ENCODE measurements at places on chromosomes 3 and 15.

DNA sequence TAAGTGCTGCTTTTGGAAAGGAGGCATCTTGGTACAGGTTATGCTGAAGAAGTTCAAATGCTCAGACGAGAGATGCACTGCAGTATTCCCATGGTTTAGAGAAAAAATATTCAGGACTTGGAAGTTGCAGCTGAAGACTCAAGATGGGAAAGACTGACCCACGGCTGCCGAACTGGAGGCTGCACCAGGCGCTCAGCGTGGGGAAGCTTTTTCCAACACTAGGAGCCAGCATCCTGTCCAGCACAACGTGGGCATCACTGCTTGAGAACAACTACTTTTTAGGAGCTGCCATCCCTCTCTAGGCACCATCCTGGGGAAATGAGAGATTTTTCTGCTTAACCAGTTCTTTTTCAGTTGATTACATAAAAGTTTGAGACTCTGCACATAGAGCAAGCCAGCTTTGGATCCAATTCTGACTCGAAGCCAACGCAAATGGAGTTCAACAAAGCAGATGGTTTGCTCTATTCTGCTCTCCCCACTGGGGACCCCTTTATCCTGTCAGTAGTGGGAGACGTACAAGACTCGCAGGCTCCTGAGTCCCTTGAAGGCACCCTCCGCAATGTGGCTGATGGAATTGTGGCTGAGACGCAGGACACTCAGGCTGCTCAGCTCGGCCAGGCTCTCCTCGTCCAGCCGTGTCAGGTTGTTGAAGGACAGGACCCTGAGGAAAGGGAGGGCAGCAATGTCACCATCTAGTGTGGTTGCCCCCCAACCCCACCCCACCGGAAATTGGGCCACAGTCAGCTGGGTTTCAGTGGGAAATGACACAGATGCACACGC, 93.8 kb downstream of the LRIG1 start:
- no peak for DNase-seq

DNA sequence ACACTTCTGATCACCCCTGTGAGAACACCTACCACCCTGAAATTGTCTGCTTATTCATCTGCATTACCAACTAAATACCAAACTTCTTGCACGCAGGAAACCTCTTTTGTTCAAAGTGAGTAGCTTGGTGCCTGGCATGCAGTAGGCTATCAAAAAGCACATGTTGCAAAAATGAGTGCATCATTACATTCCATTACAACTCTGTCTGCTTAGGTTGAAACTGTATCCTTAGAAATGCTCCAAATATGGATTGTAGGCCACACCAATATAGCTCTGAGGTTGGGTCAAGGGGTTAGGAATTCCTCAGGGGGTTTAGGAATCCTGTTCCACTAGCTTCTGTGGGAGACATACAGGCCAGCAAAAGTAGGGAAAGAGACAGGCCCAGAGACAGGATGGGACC, 107.2 kb downstream of the THRB start:
- no peak for DNase-seq

DNA sequence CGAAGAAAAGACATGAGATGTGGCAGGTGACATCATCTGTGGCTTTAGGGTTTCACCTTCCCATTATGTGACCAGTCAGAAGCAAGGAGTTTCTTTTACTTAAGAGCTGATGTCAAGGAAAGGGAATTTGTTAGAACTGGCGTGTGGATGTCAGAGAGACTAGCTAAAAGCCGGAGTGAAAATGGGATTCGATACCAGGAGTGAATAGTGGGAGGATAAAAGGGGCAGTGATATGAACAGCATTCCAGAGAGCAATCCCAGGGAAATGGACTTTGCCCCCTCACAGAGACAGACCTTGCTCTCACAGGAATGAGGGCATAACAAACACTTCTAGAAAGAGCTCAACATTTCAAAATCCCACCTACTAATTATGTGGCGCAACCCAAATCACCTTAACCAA, 5.9 kb upstream of the FMN1 start:
- DNase-seq: no peak

DNA sequence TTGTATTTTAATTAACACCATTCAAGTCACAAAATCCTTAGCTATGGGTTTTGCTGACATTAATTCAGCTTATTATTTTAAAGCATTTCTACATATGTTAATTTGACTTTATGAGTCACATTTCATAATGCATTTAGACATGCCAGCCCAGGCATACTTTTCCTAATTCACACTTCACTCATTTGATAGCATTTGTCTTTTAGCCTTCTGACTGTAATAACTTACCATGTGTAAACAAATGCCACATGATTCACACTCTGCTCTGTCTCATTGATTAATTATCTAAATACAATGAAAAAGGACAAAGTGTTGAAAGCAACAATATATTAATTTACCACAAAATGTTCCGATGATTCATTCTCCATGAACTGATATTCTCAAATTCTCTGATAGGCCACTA, 927.8 kb upstream of the EPHA6 start:
- no peak for DNase-seq

- no peak for DNase-seq
Measured at GRCh38 chr3:71225951-71226564, 357.5 kb downstream of the FOXP1 start.
